ENCODE measurements at places on chromosomes 1 and 21.

DNA sequence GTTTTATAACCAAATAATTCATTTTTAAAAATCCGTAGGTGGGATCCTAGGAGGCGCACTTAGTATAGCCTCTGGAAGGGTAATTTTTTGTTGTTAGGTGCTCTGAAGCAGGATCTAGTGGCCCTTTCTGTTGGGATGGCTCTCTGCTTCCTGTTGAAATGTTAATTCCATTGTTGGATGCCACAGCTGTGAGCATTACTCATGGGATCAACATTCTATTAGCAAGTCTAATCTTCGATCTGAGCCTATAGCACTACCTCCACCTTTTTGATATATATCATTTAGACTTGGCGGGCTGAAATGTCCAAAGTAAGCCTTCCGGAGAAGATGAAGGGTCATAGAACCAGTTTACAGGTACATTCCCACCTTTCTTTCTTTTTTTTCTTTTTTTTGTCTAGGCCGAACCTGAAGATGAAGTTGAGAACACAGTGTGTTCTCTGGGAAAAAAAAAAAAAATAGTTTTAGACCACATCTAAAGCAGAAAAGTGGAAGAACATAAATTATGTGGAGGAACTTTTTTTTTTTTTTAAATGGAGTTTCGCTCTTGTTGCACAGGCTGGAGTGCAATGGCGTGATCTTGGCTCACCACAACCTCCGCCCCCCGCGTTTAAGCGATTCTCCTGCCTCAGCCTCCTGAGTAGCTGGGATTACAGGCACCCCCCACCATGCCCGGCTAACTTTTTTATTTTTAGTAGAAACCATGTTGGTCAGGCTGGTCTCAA is 1.4 kb downstream of the CXADR start:
- DNase-seq: no peak

- no peak for DNase-seq
These were observed 38.5 kb downstream of the DISC1 start for GRCh38 chr1:231665101-231665500.

GRCh38 chr1:200411406-200412257 is 1.8 kb upstream of the ZNF281 start:
- DNase-seq: no peak

DNA sequence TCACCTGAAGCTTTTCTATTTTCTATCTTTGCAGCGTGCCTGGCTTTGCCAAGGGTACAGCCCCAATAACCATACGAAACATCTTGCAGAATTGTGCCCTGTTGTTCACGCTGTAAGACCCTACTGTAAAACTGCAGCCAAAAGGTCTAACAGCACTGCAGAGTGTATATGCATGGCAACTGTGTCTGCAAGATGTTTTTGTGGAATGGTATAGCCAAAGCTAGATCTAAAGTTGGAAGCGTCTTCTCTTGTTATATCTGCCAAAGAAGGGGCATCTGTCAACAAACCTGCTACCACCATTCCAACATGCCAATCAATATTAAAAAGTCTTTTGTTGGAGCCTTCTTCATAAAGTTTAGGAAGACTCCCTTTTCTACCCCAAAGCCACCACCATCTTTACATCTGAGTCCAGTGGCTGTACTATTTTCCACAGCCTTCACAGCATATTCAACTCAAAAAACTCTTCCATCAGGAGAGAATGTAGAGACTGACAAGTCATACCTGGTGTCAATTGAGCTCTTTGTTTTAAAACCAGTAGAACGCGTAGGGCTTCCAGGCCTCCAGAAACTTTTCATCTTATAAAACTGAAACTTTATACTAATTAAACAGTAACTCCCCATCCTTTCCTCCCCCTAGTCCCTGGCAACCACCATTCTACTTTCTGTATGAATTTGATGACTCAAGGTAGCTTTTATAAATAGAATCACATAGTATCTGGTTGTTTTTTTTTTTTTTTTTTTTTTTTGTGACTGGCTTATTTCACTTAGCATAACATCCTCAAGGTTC is 40.0 kb downstream of the ZSCAN20 start:
- DNase-seq: peak; percentile 7

DNA sequence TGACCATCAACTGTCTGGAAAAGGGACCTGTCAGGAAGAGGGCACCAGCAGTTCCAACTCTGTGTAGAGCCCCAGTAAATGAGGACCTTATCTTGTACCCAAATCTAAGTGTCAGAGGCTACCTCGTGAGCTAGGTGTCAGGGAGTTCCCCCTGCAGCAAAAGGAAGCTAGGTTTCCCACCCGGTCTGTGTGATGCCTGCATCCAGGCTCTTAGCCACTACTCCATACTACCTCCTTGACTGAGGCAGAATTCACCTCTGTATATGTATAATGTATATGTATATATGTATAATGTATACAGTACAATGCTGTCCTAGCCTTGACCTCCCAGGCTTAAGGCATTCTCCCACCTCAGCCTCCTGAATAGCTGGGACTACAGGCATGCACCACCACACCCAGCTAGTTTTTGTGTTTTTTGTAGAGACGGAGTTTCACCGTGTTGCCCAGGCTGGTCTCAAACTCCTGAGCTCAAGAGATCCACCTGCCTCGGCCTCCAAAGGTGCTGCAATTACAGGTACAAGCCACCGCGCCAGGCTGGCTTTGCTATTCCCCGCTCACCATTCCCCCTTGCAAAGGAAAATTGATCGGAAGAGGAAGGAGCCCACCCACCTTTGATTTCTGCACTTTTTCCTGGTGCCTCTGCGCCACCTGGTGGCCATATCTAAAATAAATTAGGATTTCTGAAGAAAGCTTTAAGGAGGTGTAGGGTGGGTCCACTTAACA is 15.7 kb upstream of the LUZP1 start:
- DNase-seq: peak; percentile 23

DNA sequence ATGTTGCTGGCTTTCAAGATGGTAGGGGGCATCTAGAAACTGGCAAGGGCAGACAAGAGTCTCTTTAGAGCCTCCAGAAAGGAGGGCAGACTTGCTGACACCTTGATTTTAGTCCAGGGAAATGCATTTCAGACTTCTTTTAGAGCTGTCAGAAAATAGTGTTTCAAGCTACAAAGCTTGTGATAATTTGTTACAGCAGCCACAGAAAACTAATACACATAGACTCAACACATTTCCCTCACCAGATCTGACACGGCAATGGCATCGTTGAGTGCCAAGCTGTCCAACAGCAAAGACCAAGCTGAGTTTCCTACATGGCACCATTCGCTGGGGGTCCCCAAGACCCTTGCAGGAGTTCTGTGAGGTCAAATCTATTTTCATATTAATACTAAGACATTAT is 62.0 kb downstream of the SLC9A1 start:
- no peak for DNase-seq

- DNase-seq: no peak
These were observed 86.4 kb upstream of the LRRC8D start for GRCh38 chr1:89734442-89734841.

- DNase-seq: no peak
These were observed 20.6 kb downstream of the ETNK2 start for GRCh38 chr1:204130981-204131892.

DNA sequence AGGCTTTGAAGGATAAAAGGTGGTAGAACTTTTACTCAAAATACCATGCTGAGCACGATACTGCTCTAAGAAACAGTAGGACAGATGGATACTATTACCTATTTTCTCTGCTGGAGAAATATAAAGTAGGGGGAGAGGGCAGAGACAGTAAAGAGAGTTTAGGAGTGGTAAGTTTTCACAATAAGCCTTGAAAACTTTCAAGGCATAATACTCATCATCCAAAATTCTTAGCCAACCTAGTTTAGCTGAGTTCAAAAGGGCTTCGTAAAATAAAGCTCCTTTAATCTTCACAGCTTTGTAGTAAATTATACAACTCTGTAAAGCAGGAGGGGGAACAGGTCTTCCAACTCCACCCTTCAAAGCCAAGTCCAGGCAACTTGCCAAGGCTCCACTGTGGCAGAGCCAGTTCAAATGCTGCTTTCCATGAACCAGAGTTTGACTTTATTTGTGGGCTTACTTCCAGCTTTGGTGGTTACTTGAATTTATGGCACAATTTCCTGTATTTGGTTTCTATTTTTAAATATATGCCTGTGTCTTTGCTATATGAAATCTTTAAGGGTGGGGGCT is 15.5 kb downstream of the TEX38 start:
- no peak for DNase-seq

GRCh38 chr1:233730809-233731208 is 116.9 kb downstream of the KCNK1 start:
- no peak for DNase-seq

GRCh38 chr1:165899461-165899941 is 72.1 kb downstream of the UCK2 start:
- no peak for DNase-seq

DNA sequence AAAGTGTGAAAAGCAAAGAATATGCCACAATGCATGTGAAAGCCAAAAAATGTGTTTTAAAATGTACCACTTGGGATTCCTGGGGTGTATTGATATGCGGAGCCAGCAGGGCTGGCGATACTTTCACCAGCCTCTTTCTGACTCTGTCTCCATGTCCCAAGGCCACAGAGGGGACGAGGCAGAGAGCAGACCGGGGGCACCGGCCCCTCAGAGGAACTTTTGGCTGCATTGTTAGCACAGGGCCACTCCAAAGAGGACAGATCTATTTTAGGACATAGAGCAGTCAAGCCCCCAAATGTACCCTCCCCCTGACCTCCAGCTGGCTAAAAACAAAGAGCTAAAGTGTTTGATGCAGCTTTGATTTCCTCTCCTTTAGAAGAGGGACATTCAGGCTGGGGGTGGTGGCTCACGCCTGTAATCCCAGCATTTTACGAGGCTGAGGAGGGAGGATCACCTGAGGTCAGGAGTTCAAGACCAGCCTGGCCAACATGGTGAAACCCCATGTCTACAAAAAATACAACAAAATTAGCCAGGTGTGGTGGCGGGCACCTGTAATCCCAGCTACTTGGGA is 25.6 kb upstream of the ZNF436 start:
- DNase-seq: no peak

GRCh38 chr21:45356653-45357435 is 48.1 kb upstream of the COL18A1 start:
- no peak for DNase-seq

DNA sequence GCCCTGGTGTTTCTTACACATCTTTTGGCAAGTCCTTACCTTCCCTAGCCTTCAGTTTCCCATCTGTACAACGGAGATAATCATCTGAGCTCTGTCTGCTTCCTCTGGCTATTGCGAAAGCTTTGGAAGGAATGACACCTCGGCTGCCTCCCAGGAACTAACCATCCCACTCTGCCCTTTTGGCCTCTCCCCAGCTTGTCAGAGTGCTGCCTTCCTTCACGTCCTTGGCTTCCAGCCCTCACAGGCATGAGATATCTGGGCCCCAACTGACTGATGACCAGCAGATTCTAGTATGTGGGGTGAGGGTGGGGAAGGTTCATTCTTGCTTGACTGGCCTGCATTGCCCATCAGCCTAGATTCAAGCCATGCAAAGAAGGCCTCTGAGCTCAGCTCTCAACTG is 253.1 kb upstream of the FGGY start:
- no peak for DNase-seq

GRCh38 chr1:212078826-212079225 is 43.3 kb downstream of the DTL start:
- no peak for DNase-seq

DNA sequence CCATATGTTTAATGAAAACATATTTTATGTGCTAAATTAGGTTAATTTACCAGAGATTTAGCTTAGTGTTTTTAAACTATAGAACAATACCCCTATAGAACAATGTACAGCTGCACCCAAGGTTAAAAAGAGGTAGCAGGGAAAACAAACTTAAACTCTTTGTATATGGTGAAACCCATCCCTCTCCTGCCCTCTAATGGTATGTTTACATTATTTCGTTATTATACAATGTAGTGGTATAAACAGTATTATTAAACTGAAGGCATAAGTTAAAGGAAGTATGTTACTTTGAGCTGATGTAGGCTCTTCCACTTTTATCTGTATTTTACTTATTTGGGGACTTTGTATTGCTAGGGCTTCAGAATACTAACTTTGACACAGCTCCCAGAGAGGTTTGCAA is 16.7 kb upstream of the ZYG11A start:
- DNase-seq: no peak

DNA sequence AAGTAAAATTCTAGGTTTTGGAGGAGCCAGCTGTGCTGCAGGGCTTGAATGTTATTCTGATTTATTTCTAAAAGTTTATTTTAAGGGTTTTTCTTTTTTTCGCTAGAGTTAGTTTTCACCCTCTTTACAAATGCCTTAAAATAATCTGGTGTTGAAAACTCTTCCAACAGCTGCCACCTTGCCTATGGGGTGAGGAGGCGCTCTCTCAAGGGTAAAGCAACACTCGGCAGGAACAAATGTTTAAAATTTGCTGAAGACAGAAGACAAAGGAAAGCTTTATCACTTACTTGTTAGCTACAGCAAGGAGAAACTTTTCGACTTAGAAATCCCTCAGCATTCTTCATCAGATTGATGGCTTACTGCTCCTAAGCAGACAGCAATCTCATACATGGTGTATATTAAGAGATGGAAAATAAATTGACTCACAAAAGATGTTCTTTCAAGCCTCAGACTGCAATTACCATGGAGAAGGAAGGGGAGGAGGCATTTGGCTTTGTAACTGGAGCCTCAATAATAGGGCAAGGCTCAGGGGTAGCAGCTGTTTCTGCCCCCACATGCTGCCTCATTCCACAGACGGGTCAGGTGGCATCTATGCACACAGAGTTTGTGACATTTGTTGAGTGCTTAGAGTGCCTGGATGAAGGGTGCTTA is 79.8 kb upstream of the RALGPS2 start:
- no peak for DNase-seq

- DNase-seq: no peak
These were observed 3.1 kb downstream of the PRUNE1 start for GRCh38 chr1:151011154-151011850.

GRCh38 chr1:203188686-203189232 is 2.3 kb upstream of the CHI3L1 start:
- no peak for DNase-seq

DNA sequence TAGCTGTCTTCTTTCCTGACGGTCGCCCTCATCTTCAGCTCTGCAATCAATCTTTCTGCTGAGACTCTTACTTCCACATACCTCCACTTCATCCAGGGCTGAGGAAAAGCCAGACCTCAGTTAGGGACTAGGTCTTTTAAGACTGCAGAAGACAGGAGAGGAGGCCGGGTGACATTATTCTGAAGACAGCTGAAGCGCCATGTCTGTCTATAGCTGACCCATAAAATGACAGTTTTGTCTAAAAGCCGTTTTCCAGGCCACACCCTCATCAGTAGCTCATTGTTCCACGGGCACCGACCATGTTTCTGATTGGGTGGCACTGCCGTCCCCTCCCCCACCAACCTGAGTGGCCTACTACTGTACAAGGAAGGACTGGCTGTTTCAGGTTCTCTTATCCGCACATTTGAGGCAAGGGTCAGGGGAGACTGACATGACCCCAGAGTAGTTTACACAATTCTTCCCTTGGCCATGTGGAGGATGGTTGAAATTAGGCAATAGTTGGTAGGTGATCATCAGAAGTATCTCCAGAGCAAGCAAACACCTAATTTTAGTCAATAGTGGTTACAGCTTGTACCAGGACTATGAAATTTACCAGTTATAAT is at the start of gene ADCY10:
ADCY10 (minus strand) TSS at position 240 of the 602 bp plus-strand sequence. CDS start 8,994 bp downstream, outside the sequence.
- DNase-seq: no peak

DNA sequence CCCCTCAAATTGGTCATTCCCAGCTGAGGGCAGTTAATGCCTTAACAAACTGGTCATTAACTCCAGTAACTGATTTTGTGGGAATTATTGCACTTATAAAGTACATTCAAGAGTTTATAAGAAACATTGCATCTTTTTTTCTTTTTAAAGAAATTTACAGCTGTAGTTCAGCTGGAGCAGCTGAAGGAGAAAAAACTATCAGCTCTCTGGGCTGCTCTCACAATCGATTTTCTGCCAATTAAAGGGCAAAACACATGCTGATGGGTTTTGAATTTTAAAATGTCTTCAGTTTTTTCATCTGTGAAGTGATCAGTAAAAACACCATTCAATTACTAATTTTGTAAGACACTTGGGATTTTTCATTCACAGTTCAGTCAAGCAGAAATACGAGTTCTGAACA is 74.7 kb downstream of the KIFAP3 start:
- no peak for DNase-seq

Measured in activated CD4-positive, alpha-beta T cell treated with anti-CD3 and anti-CD28 coated beads, Interleukin-2, amount 50 U/mL, for 24 hours (primary cell).